NCI-H748 treated with DMSO at 0.1 percent for 48 hours (cell line): ENCODE measurements at places on chromosomes 2 and 18.

DNA sequence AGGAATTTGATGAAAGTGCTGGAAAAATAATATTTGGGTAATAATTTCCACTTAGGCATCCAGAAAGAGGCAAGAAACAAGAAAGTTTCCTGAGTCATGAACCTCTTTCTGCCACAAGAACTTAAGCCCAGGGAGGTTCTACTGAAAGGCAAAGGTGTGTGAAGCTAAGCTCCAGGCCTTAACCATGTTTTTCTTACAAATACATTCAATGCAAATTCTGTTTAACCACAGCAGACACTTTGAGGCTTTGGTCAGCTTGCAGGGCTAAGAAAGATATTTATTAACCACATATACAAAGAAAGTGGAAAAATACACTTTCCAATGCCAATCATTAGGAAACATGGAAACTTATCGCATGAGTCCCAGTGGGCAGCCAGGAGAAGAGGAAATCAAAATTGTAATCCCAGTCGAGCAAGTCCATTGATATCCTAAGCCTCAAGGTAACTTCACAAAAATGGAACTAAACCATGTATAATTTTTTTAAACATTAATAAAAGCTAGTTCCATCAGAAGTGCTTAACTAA, 68.3 kb downstream of the PIEZO2 start:
- DNase-seq: no peak

DNA sequence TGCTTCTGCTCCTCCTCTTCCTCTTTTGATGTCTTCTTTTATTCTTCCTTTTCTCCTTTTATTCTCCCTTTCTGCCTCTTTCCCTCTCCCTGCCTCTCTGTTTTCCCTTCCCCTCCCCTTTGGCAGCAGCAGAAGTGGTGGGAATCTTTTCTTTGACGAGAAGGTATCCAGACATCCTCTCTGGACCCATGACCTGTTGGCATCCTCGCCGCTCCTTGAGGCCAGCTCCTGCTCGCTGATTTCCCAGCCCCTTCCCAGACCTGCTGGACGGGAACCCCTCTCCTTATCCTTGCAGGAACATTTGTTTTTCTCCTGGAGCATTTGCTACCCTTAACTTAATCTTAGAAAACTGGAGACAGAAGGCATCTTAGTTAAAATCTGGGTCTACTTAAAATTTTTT, 130.5 kb downstream of the LPIN1 start:
- no peak for DNase-seq

DNA sequence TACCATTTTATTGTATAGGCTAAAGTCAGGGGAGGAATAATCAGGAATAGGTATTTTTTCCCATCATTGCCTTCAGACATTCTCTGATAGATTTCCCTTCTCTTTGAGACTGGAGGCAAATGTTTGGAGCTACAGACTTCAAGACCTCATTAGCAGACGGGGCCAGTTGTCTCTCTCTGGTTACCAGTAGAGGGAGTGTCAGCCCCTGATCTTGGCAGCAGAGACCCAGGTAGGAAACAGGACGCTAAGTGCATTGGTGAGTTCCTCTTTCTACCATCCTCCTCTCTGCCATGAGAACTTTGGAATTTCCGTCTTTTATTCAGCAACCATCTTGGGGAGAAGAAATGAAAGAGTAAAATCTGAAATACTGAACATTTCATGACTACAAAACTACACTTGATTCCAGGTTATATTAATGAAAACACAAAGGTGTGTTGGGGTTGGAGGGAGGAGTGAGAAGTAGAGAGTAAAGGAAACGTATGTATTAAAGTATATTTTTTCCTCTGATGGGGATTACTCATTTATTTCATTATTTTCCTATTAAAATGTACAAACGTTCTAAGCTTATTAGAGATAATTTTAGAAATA, 186.2 kb upstream of the GCFC2 start:
- peak; percentile 50 for DNase-seq

GRCh38 chr2:237222601-237223041, 136.9 kb downstream of the COPS8 start:
- no peak for DNase-seq

DNA sequence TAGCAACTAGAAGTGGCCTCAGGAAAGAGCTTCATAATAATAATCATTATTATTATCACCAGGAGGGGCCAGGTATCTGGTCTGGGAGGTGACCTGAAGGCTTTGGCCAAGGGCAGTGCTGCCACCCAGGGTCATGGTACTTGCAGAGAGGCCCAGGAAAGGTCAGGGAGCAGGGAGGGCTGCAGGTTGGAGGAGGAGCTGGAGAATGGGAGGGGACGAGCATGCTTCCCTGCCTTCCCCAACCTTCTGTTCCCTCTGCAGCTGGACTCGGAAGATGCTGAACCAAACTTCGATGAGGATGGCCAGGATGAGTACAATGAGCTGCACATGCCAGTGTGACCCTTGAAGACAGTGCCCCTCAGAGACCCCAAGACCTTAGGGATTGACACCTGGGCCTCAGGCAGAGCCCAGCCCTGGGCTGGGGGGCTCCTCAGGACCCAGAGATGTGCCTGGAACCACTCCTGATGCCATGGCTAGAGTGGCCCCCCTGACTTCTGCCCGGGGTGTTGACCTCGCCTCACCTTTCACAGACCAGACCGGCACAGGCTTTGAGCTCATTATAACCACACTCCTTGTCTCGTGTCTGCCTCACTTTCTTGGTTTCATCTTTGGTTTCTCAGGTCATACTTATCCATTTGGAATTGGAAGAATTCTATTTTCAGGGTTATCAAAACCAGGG, 14.1 kb downstream of the SLC4A3 start:
- no peak for DNase-seq

GRCh38 chr2:172953411-172953810, 122.2 kb upstream of the MAP3K20 start:
- DNase-seq: no peak

DNA sequence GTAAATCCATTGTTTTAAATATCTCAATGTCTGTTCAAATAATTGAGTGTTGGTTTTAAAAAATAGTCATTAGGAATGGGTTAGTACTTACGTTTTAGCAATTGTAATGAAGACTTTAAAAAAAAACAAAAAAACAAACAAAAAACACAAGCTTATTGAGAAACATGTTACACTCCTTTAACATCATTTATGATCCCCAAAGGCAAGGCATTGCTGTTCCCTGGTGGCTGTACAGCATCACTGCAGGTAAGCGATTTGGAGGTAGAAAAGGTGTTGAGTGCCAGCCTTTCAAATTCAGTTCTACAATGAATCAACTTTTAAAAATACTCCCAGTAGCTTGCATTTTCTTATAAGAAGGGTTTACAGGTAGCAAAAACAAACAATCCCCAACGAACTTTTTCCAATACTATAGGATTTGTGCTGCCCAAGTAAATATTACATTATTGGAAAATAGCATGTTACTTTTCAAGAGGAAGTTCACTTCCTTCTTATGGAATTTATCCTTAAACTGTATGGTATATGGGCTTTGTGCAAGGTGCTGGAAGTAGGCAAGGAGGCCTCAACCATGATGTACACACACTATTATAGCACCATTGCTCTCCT, 27.5 kb downstream of the CNRIP1 start:
- DNase-seq: no peak

- no peak for DNase-seq
Measured at GRCh38 chr2:506451-506850, 170.8 kb downstream of the TMEM18 start.

DNA sequence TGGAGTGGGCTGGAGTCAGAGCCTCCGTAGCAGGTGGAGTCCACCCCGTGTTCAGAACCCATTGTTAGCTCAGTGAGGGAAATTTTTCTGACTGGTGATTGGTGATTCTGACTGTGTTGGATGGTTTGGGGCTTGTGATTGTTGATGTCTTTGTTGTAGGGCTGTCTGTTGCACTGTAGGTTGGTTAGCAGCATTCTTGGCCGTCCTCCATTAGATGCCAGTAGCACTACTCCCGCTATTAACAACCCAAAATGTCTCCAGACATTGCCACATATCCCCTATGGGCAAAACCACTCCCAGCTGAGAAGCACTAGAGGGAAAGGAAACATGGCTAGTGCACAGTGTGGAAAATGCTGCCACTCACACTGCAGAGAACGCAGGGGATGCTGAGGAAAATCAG, 51.7 kb downstream of the ARMC9 start:
- DNase-seq: no peak

GRCh38 chr2:109120166-109120565, 8.8 kb upstream of the SH3RF3 start:
- DNase-seq: no peak

- no peak for DNase-seq
Measured at GRCh38 chr2:33210626-33211025, 263.9 kb downstream of the LTBP1 start.

DNA sequence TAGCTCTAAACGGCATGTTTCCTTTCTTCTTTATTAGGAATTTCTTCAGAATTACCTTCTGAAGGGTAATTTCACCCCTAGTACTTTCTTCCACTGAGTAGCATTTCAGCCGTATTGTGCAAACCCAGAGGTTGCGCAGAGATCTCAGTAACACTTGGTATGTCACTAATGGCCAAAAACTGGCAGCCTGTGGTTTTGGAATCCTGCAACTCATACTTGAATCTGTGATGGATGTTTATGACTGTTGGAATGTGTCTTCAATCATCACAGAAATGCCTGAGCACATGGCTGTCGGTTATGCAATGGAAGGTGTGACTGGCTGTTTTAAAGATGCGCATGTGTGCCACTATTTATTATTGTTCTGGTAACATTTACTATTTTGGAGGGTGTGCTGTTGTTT, 100.0 kb downstream of the COLEC12 start:
- DNase-seq: no peak

DNA sequence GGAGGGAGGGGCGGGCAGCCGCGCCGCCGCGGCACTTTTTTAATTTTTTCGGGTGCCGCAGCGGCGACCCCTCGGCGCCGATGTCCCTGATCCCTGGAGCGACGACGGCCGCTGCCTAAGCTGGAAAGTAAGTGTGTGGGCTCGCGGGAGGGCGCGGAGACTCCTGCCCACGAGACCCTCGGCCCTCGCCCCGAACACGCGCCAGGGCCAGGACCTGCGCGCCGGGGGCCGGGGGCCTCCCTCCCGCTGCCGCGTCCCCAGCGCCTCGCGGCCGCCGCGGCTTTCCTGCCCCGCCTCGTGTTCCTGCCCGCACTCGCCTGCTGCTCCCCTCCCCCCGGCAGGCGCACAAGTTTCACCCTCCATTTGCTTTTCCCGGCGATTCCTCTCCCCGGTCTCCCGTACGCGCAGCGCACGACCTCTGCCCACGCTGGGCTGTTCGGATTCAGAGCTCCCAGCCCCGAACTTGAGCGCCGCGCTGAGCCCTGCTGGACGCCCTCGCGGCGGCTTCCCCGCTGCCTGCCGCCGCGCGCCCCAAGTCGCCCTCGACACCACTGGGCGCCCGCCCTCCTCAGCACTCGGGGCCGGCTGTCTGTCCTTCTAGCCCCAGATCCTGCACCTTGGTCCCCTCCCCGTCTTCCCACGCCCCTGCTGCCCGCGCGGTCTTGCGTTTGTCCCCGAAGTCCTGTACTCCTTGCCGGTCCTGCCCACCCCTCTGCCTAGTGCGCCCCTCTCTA, 507 bp downstream of the PKP4 start:
- DNase-seq: peak; percentile 39

GRCh38 chr2:109208951-109209335, 79.9 kb downstream of the SH3RF3 start:
- no peak for DNase-seq

GRCh38 chr2:149169656-149170055, 131.2 kb downstream of the LYPD6B start:
- peak; percentile 17 for DNase-seq

DNA sequence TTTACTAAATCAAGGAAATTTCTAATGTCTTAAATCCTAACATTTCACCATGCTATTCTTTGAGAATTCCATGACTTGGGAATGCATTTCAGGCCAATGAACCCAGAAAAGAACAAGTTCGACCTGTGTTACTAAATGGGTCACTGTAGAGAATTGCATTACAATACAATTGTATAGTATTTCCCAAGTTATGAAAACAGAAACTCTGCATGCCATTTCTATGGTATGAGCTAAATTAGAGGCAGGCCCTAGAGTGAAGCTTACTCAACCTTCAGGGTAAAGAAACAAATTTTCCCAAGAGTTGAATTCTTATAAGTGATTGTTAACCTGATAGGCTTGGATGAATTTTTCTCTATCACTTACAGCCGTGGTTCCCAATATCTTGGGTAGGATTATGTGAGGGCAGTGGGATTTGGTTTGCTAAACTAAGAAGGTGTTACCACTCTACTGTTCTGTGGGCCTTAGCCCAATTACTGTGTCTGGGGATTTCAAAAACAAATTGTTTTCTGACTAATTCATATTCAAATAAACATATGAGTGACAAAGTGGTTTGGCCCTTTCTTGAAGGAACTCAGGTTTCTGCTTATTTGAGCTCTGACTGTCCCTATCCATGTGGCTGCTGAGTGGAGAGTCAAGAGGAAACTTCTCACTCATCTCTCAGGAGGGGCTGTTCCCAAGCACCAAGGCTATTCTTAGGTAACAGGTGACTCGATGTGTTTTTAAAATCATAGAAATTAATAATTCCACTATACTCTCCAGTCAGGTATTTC, 11.2 kb upstream of the SERPINB7 start:
- DNase-seq: no peak

GRCh38 chr2:204335451-204336058, 209.7 kb upstream of the PARD3B start:
- DNase-seq: no peak

DNA sequence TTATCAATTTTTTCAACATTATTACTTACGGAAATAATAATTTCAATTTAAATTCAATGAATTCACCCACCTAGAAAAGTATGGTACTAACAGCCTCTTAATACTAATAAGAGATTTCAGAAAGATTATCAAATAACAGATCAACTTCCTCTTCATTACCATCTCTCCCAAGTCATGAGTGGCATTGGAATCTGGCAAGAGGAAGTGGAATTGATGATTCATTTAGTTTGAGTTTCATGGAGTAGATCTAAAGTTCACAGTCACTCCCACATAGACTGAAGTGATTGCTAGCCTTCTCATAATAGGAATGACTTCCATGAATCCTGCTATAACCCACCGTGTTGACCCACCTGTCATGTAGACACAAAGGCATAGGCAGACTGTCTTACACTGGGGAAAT, 77.7 kb upstream of the WDR75 start:
- DNase-seq: no peak

GRCh38 chr2:240437861-240438809, 2.7 kb downstream of the GPC1 start:
- no peak for DNase-seq

DNA sequence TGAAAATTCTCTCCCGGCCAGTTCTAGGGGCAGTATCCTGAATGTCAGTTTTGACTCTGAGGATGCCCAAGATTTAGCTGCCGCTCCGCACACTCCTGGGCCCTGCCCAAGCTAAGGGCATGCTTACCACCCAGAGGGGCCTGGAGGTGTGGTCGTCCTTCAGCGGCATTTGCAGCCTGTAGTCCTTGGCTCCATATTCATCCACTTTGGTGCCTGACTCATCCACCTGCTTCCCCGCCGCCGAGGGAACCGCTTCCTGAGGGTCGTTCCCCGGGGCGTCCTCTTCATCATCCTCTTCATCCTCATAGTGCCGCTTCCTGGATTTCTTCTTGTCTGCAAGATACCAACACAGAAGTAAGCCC, 577 bp downstream of the ERCC3 start:
- DNase-seq: peak; percentile 1

- DNase-seq: no peak
Measured at GRCh38 chr2:196143730-196144131, 27.6 kb downstream of the STK17B start.

- DNase-seq: no peak
Measured at GRCh38 chr2:137005210-137005609, 239.9 kb downstream of the THSD7B start.
